Adipocyte (in vitro differentiated cells): ENCODE measurements at places on chromosomes 16 and 17.

DNA sequence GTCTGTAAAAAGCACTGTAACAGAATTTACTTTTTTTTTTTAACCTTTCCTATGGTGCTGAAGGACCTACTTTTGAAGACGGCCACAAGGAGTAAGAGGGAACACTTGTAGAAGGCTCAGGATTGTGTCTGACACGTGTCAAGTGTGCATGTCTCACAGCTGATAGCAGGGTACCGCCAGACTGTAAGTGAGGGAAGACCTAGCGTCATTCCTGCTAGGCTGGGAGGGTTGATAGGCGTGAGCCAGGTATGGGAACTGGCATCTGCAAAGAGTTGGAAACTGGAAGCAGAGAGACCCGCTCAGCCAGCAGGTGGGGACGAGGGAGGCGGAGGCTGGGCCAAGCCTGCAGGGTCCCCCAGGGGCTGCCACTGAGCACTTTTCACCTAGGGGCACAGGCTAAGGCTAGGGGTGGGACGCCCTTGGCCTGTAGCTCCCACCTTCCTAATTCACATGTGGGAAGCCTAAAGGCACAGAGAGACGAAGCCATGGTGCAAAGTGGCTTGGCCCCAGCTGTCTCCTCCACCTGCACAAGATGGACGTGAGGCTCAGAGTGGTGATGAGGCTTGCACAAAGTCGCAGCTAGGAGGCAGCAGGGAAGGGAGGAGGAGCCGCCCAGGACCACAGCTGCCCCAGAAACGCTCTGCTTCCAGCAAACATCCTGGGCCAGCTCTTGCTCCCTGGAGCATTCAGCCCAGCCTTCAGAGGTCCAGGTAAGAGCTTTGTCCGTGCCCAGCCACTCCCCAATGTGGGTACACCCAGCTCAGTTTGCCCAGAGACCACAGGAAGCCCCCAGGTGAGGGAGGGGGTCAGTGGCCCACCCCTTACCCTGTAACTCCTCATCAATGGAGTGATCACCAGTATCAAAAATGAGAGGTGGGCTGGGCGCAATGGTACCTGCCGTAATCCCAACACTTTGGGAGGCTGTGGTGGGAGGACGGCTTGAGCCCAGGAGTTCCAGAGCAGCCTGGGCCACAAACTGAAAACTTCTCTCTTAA is 18.9 kb downstream of the VASN start:
- no peak for DNase-seq

DNA sequence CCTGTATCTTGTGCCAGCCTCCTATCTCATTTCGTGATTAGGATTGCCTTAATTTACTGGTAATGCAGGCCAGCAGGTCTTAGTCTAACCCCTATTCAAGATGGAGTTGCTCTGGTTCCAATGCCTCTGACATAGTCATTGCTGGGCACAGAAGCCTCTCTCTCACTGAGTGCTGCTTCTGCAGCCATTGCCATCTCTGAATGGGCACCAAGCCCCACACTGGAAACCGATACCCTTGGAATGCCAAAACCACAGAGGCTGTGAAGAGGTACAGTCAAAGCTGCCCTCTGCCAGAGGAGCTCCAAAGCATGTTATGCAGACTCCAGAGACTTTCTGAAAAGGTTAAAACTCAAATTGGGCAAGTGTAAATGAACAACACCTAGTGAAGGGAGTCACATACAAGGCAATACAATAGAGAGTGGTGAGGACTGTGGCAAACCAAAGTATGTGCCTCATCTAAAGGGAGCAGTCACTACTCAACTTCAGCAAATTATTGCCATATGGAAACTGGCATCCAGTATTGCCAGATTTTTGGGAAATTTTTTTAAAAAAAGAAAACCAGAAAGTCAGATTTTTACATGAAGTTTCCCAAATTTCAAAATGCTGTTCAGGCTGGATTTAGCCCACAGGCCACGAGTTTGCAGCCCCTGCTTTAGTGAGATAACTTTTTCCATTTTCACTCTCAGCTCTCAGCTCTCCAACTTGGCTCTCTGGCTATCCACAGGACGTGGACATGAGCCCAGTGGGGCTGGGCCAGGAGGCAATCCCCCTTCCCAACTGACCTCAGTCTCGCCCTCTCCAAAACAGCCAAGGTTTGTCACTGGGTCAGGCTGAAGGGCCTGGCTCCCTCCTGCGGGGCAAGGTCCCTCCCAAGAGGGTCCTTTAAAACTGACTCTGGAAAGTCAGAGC is 2.1 kb upstream of the MMP2 start:
- peak; percentile 27 for DNase-seq

DNA sequence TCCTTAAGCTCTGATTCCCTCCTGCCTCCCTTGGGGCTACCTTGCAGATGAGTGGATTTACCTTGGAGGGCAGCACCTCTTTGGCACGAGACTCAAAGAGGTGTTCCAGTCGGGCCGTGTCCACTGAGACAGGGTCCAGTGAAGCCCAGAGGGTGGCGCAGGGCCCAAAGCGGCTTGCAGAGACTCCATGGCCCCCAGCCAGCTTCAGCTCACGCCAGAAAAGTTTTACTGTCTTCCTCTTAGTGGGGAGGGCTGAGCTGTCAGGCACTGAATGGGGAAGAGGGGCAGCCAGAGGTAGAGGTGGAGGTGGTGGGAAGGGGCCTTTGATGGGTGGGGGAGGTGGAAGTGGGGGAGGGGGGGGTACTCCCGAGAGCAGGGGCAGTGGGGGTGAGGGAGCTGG is 6.7 kb downstream of the TMEM208 start:
- DNase-seq: no peak

DNA sequence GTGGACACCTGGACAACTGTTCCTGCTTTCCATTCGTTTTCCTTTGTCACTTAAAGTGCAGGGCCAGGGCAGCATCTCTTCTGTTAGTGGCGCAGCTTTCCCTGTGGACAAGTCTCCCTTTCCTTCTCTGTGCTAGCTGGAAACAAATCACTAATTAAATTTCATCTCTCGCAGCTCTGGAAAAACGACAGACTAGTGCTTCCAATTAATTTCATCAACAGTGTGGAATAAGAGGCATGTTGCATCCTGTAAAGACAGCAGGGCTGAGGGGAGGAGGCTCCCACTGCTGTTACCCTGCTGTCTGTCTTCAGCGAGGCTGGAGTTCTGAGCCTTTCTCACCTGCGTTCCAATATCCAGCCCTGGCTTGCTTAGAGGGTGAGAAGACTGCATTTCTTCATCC is 352.1 kb upstream of the HSBP1 start:
- DNase-seq: no peak

GRCh38 chr16:10923146-10923649 is 19.1 kb downstream of the DEXI start:
- DNase-seq: no peak

DNA sequence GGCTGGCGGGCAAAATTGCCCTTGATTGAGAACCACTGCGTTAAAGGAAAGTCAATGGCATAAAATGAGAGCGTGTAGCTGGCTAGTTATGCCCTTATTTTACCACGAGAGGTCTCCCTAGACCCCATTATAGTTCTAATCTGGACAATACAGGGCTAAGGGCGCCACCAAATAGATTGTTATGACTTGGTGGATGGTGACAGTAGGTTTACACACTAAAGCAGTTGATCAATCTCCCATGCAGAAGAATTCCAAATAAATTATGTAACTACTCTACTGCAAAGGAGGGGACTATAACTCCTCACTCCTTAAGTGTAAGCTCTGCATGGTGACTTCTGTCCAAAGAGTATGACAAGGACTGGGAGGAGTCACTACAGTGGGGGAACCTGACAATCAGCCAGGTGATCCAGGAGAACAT is 20.4 kb upstream of the YPEL2 start:
- peak; percentile 86 for DNase-seq

DNA sequence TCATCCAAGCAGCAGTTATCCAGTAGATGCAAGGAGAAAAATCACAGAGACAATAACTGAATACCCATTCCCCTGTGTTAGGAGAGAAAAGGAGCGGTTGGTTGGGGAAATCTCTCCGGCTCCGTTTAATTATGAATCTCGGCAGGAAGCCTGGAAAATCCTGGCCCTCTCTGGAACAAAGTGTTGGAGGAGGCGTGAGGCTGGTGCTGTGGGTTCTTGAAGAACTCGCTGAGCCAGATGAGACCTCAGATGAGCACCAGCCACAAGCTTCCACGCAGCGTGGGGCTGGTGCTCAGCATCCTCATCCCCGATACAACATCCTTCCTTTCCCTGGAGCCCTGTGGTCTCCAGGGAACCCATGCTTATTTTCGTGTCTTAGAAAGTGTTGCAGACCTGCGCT is 39.7 kb downstream of the CACNG4 start:
- DNase-seq: no peak

- no peak for DNase-seq
These were observed 20.1 kb upstream of the ALDH3A1 start for GRCh38 chr17:19768046-19768782.

- peak; percentile 39 for DNase-seq
These were observed 6.7 kb upstream of the TOB1 start for GRCh38 chr17:50872710-50873424.

- peak; percentile 63 for DNase-seq
These were observed at the start of gene TMEM132E for GRCh38 chr17:34579017-34579946. TMEM132E (plus strand) TSS chr17:34579582; CDS start chr17:34581077, 1,495 bp downstream.

DNA sequence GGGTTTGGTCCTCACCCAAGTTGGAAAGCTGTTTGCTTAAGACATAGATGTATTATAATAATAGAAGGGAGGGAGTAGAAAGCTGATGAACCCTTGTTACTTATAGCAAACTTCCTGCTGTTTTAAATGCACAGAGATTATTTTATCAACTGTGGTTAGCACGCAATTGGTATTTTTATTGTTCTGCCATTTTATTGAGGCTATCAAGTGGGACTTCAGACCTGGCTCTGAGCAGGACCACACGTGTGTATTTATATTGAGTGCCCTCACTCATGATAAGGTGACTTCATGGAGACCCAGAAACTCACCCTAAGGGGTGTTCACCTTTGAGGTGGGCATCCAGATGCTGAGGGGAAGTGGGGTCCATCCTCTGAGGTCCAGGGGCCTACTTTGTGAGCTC is 17.0 kb downstream of the KLHL36 start:
- no peak for DNase-seq

- no peak for DNase-seq
These were observed 96.7 kb downstream of the AATF start for GRCh38 chr17:37045351-37045922.

DNA sequence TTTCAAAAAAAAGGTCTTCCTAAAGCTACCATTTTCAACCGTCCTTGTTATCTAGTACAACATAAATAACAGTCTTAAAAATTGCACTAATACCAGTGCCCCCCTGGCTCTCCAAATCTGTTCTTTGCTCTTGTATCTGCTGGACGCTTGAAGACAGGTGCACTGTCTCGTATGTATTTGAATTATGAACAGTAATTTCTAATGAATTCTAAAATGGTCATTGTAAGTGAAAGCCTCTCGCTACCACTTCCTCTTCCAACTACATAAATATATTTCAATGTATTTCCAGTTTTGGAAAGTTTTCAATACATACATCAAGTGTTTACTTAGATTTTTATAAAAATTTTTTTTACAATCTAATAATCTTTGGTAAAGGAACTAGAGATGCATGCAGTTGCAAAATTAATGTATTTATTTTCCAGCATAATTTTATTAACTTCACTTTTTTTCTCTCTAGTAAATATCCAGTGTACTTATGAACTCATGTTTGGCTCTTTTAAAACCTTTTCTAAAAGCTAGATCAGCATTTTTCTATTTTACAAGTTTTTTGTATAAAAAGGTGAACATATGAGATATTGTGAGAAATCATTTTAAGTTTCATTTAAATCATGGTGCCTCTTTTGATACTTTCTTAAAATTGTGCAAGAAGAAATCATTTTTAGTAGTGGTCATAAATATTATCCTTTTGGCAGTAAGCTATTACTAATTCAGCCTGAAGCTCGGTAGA is 31.0 kb downstream of the ERCC4 start:
- DNase-seq: no peak

GRCh38 chr17:12979826-12980500 is 37.9 kb downstream of the ELAC2 start:
- no peak for DNase-seq

GRCh38 chr16:47008174-47008573 is 34.7 kb upstream of the DNAJA2 start:
- DNase-seq: no peak

- DNase-seq: no peak
These were observed 39.9 kb upstream of the MRC2 start for GRCh38 chr17:62587554-62587953.

GRCh38 chr17:43927060-43927864 is 15.0 kb downstream of the PPY start:
- no peak for DNase-seq

- DNase-seq: peak; percentile 80
These were observed 523 bp downstream of the NAGLU start for GRCh38 chr17:42536372-42537155.

DNA sequence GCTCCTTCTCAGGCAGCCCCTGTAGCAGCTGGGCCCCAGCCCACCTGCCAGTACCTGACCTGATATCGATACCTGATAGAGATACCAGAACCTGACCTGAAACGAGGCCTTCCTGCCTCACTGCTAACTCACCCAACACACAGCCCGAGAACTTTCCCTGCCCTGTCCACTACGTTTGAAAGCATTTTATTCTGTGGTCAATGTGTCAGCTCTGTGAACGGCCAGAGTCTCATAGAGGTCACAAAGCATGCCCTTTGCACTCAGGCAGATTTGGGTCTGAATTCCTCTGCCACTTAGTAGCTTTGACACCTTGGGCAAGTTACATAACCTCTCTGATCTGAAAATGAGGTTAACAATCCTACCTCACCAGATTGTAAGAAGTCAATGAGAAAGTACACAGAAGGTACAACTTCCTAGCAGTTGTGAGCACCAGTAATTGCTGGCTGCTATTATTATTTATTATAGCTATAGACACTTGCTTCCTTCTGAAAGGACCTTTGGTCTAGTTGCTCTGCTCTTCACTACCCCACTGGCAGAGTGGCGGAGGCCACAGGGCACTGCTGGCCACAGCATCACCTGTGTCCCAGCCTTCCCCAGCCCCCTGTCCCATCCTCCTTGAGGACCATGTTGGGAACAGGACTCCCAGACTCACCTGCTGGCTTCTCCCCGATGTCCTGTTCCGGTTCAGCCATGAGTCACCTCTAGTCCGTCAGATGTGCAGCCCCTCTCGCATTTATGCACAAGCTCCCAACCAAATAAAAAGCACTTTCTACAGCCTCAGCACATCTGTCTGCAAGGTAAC is 895 bp downstream of the ANKRD40CL start:
- DNase-seq: no peak

- DNase-seq: no peak
These were observed 13.5 kb downstream of the TLE7 start for GRCh38 chr16:71428385-71428784.

DNA sequence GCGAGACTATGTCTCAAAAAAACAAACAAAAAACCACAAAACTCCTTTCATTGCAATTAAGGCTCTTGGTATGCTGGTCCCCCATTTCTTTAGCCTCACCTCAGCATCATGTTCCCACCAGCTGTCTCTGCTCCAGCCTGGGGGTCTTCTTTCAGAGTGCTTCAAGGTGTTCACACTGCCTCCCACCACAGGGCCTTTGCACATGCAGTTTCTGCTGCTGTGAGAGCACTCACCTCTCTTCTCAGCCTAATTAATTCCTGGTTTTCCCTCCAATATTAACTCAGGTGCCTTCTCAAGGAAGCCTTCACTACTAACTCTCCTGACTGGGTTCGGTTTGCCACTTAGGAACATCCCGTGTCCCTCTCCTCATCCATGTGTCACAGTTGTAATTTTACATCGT is 15.9 kb upstream of the PIK3R6 start:
- DNase-seq: no peak

GRCh38 chr16:77853161-77853560 is 64.8 kb downstream of the VAT1L start:
- no peak for DNase-seq

- DNase-seq: no peak
These were observed 7.7 kb downstream of the METRNL start for GRCh38 chr17:83086907-83087787.

GRCh38 chr17:42918902-42919521 is 18.4 kb downstream of the G6PC1 start:
- DNase-seq: no peak
